SK-N-SH treated with all-trans-retinoic acid at 6 μM for 48 hours (cell line): ENCODE measurements at places on chromosomes 3 and 15.
A peak's percentile ranks its signal among the peaks of the same experiment; 100 is the strongest.

- ATAC-seq, result no peak
Measured at GRCh38 chr3:32102289-32102688, 4.1 kb upstream of the GPD1L start.

- ATAC-seq, result no peak
Measured at GRCh38 chr15:93418566-93418965, 329.6 kb upstream of the RGMA start.

DNA sequence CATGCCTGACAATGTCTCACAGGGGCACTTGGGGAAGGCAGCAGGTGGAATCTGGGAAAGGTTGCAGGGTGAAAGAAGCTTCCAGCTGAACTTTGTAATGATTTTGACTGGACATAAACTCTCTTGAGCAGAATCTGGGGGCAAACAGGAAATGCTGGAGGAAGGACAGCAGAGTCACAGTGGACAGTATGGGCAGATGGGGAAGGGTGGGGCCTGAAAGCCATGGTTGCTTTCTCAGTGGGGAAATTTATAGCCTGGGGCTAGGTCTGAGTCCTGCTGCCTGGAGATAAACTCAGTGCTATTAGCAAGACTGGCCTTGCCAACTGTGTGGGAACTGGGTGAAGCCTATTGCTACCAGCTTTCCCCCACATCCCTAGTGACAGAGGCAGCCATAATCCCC is 203.2 kb downstream of the OSBPL10 start:
- no peak for ATAC-seq

DNA sequence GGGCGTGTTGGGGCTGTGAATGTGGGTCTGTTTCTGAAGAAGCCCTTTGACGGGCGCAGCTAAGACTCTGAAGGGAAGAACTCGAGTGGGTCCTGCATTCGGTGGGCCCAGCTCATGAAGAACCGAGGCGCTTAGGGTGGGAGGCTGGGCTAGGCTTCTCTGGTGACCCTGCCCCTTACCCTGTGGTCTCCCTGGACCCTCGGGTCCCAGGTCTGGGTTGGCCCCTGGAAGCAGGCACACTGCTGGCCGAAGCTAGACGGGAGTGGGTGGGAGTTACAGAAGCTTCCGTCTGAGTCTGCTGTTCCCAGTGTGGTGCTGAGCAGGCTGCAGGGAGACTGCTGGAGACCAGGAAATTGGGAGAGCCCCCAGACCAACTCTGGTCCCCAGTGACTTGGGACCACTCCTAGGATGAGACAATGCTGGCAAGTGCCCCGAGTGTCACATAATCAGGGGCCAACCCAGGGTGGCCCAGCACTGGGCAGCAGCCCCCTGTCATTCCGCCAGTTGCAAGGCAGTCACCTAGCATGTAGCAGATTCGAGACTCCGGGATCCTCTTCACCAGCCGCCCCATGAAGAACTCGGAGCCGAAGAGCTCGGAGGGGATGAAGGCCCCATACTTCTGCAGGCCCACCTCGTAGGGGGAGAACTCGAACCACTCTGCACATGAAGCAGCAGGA is 16.7 kb upstream of the EHD4 start:
- peak; percentile 8; the same call in 2 of the 3 replicates for ATAC-seq

DNA sequence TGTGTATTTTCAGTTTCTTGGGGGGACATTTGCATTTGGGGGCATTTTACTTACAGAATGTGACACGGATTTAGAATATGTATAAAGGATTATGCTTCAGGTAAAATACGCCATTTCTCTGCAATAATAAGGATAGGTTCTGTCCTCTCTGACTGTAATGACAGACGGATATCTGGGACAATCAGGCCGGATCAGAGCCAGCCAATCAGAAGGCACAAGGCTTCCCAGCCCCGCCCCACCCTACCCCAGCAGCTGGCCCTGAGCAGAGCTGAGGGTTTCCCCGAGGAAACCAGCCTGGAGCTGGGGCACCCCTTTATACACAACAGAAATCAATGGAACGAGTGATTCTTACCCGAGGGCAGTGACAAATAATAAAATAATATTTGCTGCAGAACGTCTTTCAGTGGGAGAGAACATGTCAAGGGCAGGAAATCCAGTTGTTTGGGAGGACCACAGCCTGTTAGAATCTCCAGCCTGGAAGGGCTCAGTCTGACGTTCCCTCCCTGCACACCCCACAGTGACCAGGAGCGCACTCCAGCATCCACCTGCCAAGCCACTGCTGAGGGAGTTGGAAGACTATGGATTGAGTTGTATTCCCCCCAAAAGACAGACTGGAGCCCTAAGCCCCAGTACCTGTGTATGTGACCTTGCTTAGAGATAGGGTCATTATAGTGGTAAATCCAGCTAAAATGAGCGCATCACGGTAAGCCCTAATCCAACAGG is 30.3 kb upstream of the SEC13 start:
- ATAC-seq, result no peak

DNA sequence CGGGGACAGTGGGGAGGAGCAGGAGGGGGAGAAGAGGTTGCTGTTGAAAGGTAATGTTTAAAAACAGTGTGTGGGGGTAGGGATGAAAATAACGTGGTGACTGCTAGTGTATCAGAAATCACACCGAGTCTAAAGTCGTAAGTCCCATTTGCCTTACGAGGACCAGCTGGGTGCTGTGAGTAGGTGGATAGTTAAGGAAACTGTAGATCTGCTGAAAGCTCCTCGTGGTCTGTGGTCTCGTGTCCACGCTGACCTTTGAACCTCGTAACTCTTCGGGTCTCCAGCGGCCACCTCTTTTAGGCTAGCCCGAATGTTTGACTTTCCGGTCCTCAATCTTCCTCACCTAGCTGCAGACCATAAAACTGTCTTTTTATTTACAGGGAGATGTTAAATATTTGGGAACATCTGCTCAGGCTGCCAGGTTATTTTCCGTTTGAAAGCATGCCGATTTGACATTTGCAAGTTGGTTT is 29.3 kb upstream of the ST3GAL6 start:
- peak; percentile 2; the same call in 2 of the 3 replicates for ATAC-seq

- ATAC-seq, result no peak
Measured at GRCh38 chr3:5197470-5198312, 10.2 kb downstream of the EDEM1 start.

DNA sequence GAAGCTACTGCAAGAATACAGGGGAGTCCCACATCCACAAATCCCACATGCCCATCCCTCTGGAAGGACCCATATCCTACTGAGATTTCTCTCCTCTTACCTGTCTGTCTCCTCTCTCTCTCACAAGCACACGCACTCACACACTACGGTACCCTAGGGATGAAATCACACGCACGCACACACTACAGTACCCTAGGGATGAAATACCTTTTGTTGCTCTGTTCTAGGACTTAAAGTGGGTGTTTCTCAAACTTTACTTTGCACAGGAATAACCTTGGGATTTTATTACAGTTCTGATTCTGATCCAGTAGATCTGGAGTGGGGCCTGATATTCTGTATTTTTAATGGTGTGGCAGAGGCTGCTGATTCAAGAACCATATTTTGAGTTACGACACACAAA is 622.2 kb upstream of the ZNF385D start:
- ATAC-seq, result no peak

DNA sequence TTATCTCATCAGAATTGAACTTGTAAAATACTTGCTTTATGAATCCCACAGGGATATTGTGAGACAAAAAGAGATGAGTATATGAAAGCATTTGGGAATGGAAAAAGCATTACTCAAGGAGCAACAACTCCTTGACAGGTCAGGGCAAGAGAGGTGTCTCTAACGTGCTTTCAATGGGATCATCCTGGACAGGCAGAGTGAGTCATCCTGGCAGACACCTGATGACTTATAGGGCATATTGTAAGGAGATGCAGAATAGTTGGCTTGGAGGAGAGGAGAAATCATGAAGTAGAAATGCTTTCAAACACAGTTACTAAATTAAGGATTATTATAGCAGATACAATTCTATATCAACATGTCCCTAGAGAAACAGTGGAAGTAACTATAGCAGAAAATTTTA is 71.9 kb upstream of the THSD4 start:
- peak; percentile 86 for ATAC-seq

DNA sequence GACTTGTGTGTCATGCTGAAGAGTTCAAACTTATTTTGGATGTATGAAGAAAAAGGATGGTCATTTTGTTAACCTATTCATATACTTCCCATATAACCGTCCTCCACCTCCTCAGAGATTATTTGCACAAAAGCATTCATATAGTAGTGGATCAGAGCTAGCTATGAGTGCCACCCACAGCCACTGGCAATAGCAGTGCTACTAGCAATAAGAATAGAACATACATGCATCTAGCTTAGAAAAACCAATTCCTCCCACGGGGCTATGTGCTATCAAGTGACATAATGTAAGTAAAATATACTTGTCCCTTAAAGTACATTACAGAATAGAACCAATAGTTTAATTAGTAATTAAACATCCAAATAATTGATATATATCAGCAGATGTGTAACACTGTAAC is 10.3 kb upstream of the ZBED2 start:
- ATAC-seq, result no peak

DNA sequence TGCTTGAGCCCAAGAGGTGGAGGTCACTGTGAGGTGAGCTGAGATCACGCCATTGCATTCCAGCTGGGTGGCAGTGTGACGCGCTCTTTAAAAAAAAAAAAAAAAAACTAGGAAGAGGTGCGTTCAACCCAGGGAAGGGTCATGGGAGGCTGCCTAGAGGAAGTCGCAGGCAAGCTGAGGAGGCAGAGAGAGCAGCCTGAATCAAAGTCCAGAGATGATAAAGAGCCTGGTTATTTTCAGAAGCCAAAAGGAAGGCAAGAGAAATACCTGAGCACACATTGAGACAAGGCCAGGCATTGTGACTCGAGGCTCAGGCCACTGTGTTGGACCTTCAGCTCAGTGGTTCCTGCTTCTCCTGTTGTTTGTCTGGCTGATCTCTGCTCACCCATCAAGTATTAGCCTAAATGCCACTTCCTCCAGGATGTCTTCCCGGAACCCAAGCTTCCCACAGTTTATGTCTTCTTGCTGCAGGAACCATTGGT is 16.1 kb upstream of the GCNT3 start:
- ATAC-seq, result no peak

GRCh38 chr3:138450704-138451424 is 16.4 kb downstream of the ESYT3 start:
- no peak for ATAC-seq

DNA sequence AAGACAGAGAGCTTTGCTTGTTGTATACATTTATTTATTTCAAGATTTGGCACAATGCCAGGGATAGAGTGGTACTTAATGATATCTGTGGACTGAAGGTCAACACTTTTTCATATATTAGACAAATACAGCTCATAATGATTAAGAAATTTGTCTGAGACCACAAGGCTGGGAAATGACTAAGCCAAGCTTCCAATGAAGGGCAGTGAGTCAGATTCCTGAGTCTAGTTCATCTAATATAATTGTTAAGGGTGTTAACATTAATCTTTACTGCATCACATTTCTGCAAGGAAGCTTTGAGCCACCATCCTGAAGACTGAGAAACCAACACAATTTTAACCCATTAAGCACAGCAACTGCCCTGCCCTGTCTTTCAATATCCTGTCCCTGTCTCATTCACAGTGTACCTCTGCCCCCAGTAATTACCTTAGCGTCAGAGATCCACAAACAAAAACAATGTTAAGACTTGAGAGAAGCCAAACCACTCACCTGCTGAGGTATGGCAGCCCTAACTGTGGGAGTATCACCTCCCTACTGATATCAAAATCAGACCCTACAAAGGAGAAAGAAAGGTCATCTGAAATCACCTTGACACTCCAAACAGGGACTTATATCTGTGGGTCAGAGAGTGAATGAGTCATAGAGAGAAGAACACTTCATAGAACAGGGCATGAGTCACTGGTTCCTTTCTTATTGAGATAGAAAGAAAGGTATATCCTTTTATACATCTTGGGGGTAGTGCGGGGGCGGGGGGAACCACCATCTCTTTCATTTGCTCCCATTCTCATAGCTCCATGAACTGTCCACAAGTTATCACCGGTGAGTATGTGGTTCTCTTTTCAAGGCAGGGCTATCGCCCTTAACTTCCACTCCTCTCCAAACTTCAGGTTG is 74.7 kb downstream of the MAGI1 start:
- peak; percentile 86 for ATAC-seq

DNA sequence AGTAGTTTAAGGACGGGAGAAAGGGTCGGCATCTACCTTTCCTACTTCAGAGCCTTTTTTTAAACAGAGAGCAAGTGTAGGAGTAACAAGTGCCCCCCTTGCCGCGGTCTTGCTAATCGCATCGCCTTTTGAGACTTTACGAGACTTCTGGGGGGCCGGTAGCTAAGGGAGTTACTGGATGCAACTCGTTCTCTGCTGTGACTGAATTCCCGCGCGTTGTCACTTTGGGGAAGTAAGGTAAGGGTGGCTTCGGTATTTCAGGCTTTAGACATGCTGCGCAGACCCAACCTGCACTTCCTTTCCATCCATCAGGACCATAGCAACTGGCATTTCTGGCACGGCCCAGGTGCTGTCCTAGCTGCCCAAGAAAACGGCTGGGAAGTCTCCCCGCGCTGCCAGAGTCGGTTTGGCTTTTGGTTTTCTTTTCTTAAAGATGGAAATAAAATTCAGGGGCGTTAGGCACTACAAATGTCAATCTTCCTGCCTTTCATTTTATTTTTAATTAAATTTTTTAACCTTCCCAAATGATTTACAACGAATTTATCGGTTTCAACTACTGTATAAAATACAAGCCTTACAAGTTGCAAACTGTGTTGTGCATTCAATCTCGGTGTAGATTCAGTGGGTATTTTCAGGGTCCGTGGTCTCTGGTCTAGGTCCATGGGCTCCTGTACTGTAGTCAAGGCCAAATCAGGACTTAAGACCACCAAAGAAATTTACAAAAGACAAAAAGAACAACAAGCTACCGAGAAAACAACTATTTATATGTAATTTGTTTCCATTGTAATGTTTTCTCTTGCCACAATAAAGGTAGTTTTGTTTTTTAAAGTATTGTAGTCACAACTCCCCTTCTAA is 3.5 kb downstream of the MECOM start:
- ATAC-seq, result no peak

GRCh38 chr3:107452436-107452835 is 70.3 kb upstream of the BBX start:
- no peak for ATAC-seq

DNA sequence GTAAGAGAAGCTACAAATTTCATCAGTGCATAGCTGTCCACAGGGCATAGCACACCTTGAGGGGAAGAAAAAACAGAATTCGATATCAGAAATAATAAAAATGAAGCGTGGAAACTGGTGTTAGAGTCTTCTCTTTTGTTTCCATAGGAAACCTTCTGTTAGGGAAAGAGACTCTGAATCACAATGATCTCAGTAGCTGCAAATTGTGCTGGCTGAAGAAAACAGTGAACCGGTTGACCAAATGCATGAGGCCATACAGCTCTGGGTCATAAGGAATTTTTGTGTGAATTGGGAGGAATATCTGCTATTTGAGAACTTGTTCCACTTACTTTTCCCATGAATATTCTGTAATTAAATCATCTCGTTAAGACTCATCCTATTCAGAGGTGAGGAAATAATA is 580.2 kb upstream of the NECTIN3 start:
- ATAC-seq, result no peak

GRCh38 chr15:46344915-46345314 is 710.1 kb downstream of the SQOR start:
- no peak for ATAC-seq

DNA sequence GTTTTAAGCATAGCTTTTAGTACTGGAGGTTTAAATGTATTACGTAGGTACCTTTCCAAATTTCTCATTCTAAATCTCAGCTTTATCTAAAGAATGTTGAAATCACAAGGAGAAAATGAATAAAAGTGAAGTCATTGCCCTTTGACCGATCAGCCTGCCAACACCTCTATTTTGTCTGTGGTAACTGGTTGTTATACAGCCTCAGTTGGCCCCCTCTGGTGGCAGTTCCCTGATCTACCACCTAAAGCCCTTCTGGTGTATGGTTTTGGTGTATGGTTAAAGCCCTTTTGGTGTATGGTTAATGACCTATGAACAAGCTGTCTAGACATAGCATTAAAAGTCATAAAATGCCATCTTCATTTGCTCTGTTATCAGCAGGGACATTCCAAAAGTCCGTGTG is 378.2 kb upstream of the AZI2 start:
- ATAC-seq, result peak; percentile 88
